Activated CD8-positive, alpha-beta memory T cell treated with anti-CD3 and anti-CD28 coated beads, Interleukin-2, amount 50 U/mL, for 48 hours (primary cell): ENCODE measurements at places on chromosomes 4 and X.

DNA sequence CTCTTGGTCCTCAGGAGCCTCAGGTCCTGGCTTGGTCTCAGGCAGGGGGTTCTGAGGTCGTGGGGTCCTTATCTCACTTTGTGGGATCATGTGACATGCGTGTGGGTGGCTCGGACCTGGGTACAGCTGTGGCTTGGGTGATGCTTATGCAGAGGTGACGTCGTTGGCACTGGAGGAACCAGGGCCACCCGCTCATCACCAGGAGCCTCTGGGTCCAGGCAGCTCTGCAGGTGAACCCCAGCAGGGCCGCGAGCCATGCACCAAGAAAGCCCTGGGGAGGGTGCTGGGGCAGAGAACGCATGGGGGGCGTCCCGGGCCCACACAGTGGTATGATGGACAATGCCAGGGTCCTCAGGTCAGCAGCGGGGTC is 8.7 kb downstream of the ATP5ME start:
- DNase-seq, result no peak

DNA sequence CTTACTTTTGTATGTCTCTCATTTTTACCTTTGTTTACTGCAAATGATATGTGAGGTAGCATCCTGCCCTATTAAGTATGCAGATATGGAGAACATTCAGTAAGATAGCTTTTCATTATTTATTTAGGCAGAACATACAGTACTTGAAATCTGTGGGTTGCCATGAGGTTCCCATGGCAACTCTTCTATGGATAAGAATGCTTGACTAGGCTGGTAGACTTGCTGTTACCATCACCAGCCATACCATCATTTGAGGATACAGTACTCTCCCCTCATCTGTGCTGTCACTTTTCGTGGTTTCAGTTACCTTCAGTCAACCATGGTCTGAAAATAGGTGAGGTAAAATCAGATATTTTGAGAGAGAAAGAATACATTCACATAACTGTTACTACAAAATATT is 56.7 kb downstream of the NAF1 start:
- DNase-seq, result no peak

- no peak for DNase-seq
These were observed 19.6 kb downstream of the PGAM4 start for GRCh38 chrX:77949840-77950239.

DNA sequence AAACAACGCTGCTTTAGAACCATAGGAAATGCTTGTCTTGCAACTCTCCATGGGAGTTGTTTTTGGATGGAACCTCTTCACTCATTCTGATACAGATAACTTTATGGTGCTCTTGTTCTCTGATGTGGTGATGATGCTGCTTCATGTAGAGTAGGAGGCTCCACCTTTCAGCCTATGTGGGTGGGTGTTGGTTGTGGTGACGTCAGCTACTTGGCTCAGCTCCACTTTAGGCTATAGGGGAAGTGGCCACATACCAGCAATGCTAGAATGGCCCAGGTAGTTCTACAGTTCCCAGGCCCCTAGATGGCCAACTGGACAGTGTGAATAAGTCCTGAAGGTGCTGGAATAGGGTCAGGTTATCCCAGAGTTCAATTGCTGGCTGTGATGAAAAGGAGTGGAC is 192.1 kb downstream of the TBX22 start:
- no peak for DNase-seq
